ENCODE measurements at places on chromosomes 11 and 22.
A peak's percentile ranks its signal among the peaks of the same experiment; 100 is the strongest.

- peak; percentile 81 for DNase-seq
Observed at GRCh38 chr22:50620593-50621355, 7.2 kb downstream of the ARSA start.

- no peak for DNase-seq
Observed at GRCh38 chr11:90426442-90426841, 203.6 kb upstream of the CHORDC1 start.

GRCh38 chr11:83174008-83174407, 17.1 kb downstream of the PCF11 start:
- no peak for DNase-seq

DNA sequence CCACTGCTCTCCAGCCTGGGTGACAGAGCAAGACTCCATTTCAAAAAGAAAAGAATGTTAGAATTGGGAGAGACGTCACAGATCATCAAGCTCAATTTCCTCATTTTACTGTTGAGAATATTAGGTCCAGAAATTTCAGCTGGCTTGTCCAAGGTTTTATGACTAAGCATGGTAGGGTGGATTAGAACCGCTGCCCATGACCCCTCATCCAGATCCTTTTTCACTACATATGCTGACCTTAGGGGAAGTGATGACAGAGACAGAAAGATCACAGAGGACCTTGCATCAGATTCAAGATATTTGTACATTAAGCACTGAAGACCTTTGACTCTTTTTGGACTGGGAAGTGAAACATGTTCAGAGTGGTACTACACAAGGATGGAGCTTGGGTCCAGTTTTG, 134.5 kb downstream of the ADAMTS15 start:
- no peak for DNase-seq

- no peak for DNase-seq
Observed at GRCh38 chr11:3873712-3874349, 18.4 kb downstream of the STIM1 start.

DNA sequence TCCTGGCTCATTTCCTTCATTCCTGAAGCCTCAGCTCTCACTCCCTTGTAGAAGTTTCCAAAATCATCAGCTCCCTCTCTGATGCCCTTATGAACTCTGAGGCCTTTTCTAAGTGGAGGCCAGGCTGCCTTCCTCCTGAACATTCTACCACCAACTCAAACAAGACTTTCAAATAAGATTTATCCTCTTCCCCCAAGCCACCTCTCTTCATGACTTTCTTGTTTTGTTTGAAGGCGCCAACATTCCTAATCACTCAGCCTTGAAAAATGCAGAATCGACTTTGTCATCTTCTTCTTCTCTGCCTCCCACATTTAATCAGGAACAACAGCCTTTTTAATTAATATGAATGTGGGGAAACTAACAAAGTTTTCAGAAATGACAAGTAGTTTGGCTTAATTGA, 927.9 kb downstream of the OPCML start:
- DNase-seq, result no peak

DNA sequence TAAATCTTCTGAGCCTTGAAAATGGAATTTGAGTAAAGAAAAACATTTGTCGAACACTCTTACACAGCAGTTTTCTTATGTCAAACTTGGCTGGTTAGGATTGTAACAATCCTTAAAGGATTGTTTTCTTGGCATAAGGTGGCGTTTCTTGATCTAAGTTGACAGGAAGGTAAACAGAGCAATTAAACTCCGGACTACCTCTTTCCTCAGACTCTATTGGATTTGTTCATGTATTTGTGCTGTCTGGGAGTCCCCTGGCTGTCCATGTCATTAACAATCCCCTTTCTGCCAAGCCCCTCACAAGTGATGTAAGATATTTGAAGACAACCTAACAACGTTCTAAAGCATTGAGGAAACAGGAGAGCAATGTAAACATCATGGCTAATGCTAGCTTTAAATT, 222.5 kb upstream of the SNX19 start:
- DNase-seq, result no peak

GRCh38 chr22:46471901-46472721, 65.3 kb downstream of the CELSR1 start:
- DNase-seq, result no peak

DNA sequence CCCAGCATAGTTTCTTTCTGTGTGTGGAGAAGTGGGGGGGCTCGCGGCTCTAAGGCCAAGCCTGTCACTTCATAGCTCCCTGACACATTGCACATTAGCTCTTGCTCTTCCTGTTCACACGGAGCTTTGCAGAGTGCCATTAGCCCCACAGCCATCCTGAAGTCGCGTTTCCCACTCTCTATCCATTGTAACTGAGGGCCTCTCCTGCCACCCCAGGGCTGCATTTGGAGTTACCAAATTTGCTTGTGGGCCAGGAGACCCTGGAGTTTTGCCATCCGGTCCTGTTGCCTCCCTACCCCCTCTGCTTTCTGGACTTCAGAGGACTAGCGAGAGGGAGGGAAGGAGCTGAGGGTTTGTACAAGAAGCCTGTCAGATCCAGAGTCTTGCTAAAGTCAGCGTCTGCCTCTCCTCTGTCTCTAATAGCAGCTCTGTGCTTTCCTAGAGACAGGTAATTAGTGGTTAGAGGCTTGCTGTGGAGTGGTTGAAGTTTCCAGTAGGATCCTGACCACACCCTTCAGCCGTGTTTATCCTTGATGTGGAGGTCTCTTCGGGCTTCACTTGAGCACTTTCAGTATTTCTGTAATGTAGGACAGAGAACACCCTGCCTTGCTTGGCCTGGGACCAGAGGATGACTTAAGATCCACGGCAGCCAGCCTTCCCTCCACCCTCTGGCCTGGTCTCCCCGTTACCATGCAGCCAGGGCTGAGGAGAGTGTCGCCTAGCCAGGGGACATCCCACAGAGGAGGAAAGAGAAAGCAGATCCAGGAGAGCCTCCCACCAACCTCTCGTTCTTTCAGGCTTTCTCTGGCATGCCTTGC, 14.1 kb downstream of the DCPS start:
- DNase-seq, result peak; percentile 9

DNA sequence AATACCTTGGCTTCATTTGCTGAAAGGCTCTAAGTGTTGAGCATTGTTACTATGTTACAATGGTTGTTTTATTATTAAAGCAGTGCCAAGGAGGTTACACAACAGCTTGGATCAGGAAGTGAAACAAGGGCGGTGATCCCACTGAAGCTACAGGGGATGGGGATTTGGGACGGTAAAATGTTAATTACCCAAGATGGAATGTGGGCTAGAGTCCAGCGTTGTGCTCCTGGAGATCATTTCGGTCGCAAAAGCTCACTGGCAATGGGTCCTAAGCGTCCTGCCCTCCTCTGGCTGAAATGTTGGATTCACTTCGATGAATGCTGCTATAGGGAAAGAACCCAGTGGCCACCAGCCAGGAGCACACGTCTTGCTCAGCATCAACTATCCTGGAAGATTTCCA, 48.3 kb downstream of the FAM83F start:
- DNase-seq, result no peak

DNA sequence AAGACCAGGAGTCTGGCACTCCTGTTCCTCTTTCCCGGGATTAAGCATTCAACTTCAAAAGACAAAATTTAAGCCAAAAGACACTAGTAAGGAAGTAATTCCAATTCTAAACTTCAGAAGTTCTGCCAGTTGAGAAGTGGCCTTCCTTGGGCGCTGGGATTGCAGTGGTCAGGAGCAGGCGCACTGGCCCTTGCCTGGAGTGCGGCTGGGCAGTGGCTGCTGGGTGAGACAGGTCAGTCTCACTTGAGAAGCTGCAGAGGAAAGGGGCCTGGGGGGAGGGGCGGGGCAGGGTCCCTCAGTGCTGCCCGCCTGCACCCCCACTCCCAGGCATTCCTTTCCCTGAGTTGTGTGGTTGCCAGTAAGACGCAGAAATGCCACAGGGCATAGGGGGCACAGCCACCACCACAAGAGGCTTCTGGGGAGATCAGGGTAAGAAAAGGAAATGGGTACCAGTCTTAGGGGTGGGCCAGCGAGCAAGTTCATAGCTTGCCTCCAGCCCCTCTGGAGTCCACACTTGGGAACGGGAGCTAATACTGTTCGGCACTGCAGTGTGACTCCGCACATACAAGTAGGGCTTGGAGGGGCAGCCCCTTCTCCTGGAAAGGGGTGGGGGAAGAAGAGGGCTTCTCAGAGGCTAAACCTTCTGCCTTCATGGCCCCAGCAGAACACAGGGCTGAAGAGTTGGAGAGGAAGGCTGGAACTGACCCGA, 5.5 kb downstream of the MRPL49 start:
- DNase-seq, result no peak

DNA sequence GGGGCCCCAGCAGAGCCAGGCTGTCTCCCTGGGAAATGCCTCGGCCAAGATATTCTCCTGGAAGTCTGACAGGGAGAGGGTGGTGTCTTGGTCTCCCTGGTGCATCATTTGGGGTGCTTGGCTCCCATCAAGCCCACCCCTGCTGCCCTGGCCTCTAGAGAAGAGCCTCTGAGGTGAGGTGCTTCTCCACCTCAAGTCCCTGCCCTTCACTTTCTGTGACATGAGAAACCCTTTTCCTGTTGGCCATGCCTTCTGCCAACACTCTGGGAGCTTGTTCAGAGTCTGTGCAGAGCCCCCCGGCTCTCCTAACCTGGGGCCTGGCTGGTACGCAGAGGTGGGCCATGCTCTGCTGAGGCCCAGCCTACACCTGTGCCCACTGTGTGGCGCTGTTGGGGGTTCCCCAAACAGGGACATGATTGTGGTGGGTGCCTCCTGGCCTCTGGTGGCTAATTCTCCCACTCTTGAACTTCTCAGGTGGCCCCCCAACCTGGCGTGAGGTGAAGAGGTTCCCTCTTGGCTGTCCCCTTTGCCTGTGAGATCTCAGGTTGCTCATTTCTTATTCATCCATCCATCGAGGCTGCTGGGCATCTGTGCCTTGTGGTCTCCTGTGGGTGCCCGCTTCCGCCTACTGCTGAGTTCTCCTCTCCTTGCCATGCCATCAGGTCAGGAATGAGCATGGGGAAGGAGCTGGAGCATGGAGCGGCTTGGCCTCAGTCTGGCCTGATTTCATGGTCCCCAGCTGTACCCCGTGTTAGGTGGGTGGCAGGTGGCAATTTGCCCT, 19.2 kb upstream of the DGCR8 start:
- DNase-seq, result no peak

DNA sequence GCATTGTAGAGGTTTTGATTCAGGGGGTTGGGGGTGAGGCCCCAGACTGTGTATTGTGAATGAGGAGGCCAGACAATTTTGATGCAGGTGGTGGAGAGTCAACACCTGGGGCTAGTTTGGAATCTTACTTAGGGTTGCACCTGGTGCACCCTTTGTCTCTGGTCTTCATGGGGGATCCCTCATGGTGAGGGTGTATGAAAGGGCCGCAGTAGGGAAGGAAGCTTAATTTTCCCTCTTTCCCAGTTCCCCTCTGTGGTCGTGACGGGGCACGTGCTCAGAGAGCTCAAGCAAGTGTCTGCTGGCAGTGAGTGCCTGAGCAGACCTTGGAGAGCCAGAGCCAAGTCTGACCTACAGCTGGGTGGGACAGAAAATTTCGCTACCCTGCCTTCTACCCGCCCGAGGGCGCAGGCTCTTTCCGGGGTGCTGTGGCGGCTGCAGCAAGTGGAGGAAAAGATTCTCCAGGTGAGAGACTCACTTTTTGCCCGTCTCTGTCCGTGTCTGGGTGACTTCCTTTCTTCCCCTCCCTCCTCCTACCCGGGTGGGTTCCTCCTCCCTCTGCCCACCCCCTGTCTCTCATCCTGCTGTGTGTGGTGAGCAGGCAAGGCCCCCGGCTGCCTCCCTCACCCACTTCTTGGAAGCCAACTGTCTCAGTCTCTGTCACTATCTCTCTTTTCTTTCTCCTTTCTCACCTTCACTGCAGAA, 131.7 kb downstream of the MICAL2 start:
- DNase-seq, result no peak

DNA sequence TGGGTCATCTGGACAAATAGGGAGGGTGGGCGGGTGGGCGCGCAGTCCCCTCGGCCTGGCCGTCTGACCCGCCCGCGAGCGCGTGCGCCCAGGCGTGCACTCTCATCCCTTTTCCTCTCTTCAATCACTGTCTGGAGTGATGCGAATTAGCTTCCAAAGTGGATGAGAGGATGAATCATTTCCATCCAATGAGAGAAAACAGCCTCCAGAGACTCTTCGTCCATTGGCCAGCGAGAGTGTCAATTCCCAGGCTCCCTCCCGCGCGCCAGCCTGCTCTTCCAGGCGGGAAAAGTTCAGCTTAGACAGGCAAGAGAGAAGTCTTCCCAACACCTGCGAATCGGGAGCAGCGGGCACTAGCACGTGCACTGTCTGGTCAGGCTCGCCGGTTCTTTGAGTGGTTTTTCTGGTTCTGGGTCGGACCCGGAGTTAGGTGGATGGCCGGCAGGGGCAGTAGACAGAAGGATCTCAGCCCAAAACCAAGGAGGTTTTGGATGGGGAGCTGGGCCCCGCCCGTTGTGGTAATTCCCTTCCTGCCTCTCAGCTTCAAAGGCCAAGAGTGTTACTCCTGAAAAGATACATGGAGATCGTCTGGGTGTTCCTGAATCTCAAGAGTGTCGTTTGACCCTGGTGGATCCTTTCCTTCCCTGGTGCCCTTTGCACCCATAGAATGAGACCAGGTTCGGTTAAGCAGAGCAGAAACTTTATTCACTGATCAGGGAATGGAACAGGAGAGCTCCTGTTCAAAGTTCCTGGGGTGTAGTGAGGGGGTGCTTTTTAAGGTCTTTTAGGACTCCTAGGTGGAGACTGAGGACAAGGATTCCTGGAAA, 33.4 kb upstream of the GLYATL1 start:
- DNase-seq, result no peak

- DNase-seq, result peak; percentile 23
Observed at GRCh38 chr11:60334005-60334620, 7.1 kb downstream of the MS4A6E start.

GRCh38 chr11:83609191-83609590, 323.0 kb upstream of the CCDC90B start:
- DNase-seq, result no peak

DNA sequence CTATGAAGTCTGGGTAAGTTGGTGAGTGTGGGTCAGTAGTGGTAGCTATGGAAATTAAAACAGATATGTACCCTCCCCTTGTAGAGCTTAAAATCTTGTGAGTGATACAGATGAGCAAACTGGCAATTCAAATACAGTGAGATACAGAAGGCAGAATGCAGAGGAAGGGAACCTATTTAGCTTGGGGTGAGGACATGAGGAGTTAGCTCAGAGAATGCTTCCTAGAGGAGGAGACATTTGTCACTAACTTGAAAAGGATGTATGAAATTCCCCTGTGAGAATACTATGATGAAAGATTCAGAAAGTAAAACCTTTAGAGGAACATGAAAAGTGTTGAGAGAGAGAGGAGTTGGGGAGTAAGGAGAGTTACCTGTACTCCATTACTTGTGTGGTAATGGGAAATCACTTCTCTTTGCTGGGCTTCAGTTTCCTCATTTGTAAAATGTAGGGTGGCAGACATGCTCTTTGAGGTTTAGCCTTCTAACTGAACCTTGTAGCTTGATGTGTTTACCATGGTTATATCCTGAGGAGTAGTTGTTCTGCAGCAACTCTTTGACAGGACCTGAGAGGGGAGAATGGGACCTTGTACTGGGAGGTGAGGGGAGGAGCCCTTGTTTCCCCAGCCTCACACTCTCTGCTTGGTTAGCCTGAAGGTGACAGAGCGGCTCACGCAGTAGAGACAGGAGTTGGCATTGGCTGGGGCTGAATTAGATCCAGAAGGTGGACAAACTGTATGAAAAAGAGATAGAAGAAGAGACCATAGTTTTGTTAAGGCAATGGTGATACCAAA, 17.9 kb downstream of the SWAP70 start:
- no peak for DNase-seq
